ENCODE measurements at places on chromosomes 11 and 22.

- no peak for DNase-seq
Observed at GRCh38 chr11:7901319-7901854, 29.7 kb downstream of the OR10A6 start.

GRCh38 chr11:73888244-73888643 is 11.4 kb downstream of the PAAF1 start:
- DNase-seq = no peak

DNA sequence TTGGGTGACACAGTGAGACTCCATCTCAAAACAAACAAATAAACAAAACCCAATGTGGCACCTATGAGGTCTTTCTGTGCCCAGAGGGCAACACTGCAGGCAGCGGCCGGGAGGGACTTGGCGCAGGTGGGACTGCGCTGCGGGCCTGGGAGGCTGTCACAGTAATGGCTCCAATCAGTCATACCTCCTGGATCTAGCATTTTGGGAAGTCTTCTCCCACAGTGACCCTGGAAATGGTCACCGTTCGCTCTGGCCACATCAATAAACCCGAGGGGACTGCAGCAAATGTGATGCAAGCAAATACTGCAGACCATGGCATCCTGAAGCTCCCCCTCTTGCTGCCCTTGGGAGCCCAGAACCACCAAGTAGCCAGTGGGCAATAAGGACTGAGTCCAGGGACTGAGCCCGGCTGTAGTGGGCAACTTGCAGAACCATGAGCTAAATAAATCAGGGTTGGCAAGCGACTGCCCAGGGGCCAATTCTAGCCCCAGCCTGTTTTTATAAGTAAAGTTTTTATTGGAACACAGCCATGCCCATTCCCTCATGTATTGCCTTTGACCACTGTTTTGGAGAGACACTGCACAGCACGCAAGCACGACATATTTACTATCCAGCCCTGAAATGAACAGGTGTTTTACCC is 15.4 kb downstream of the SHANK2 start:
- DNase-seq = no peak

DNA sequence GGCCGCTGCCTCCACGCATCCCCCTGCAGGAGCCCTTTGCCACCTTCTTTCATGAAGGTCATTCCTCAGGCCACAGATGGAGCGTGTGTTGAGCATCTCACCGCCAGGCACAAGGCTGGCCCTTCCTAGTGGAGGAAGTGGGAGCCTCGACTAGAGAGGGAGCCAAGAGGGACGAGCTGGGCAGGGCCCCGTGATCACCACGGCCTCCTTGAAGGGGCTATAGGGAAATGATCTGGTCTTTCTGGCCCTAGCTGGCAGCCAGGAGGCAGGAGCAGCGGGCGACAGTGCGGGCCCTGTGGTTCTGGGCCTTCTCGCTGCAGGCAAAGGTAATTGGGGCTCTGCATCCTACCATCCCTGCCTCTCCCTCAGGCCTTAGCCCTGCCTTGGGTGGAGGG is 49.1 kb downstream of the PISD start:
- DNase-seq = no peak

DNA sequence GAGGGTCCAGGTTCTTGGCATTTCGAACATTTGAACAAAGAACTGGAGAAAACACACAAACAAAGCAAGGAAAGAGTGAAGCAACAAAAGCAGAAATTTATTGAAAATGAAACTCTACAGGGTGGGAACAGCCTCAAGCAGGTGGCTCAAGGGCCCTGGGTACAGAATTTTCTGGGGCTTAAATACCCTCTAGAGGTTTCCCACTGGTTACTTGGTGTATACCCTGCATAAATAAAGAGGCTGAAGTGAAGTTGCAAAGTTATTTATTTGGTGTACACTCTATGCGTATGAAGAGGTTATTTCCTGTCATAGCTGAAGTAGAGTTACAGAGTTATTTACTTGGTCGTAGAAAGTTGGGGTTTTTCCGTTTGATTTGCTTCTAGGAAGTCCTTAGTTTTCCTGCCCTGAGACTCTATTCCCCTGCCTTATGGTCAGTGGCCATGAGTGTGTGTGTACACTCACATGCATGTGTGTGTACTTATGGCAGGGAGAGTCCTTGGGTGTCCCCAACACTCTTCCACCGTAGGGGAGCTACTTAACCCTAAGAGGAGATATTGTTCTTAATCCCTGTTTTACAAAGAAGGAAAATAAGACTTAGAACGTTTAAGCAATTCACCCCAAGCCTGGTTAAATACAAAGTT is 5.6 kb upstream of the SMCO4 start:
- DNase-seq = no peak

DNA sequence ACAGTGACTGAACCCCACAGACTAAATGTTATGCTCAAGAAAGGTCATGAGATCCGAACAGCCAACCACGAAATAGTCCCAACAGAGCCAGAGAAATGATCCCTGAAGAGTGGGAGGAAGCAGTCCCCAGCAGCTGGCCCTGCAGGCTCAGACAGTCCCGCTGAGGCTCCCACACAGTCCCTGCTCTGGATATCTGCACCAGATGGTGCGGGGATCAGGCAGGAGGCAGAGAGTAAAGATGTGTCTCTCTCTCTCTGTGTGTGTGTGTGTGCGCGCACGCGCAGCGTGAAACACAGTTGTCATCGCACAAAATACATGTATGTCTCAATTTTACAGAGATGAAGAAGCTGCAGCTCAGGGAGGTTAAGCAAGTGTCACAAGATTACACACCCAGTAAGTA is 27.9 kb downstream of the GUCY1A2 start:
- no peak for DNase-seq
